Pancreas (tissue), 10 donors: ENCODE measurements at places on chromosomes 3 and 15. TPM values are rescaled to one million over a fixed set of nuclear protein-coding genes. Genes with fewer than 3 reads are reported as not detected.

- DNase-seq, result no peak
Measured at GRCh38 chr3:172813462-172813861, 62.9 kb downstream of the ECT2 start.

- DNase-seq, result no peak
Measured at GRCh38 chr15:51004103-51004551, 90.6 kb downstream of the TNFAIP8L3 start.

DNA sequence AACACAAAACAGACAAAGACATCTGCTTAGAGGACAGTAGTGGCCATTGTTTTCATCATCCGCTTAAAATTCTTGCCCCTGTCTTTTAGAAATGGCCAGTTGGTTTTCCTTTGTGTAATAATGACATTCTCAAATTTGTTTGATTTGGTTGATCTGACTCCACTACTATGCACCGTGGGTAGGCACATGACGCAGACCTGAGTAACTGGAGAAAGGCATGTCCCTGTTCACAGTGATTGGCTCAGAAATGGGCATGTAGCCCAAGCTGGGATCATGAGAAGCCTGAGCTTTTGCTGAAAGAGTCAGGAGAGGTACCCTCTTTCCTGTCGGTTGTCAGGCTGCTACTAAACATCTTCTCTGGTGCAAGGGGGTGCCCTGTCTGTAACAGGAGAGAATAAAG lies 36.6 kb upstream of the MAGI1 start:
- no peak for DNase-seq

- DNase-seq, result peak; percentile 89
Measured at GRCh38 chr3:127697551-127698240, 24.9 kb downstream of the ABTB1 start.

The GAP43 gene
- total RNA-seq, result 0.09 TPM

The SENP2 gene
- 13.4 TPM for total RNA-seq

The GOLGA8H gene
- total RNA-seq, result 0.95 TPM
